ENCODE measurements at places on chromosomes 16 and 17.

- DNase-seq: peak; percentile 53
Measured at GRCh38 chr17:60305141-60305540, 86.8 kb downstream of the USP32 start.

DNA sequence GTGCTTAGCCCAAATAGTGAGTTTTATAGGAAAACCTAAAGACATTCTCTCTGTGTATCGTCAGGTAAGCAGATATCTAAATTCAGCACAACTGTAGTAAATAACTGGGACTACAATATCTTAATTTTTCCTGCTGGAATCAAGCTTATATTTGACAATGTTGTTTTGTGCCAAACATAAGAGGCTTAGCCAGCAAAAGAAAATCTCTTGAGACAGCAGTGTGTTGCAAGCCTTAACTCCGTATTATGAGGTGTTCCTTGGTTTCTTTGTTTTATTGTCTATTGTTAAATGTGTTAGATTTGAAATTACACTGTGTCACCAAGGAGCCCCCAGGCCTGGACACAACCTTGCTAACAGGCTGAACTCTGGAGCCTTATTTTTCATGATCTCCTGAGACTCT lies 1570.6 kb upstream of the GOT2 start:
- no peak for DNase-seq

GRCh38 chr16:85232369-85233142 lies 120.3 kb upstream of the CIBAR2 start:
- DNase-seq: no peak

GRCh38 chr16:66862023-66862520 lies 17.9 kb downstream of the CA7 start:
- DNase-seq: no peak

- no peak for DNase-seq
Measured at GRCh38 chr16:85607796-85608514, 5.2 kb upstream of the GSE1 start.

DNA sequence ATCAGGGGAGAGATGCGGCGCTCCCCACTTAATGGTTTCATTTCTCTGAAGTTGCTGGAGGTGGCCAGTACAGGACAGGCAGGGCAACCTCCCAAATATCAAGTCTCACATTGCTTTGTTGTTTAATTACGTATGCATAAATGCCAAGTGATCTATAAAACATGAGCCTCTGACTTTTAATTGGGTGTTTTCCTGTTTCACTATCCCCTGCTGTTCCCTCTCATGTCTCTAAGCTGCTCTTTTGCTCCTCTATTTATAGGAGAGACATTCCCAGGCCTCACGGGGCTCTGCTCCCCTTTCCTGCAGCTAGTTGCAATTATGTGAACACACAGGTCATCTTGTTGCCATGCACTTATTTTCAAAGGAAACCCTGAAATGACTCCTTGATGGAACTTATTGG lies 1173.5 kb upstream of the GOT2 start:
- no peak for DNase-seq

DNA sequence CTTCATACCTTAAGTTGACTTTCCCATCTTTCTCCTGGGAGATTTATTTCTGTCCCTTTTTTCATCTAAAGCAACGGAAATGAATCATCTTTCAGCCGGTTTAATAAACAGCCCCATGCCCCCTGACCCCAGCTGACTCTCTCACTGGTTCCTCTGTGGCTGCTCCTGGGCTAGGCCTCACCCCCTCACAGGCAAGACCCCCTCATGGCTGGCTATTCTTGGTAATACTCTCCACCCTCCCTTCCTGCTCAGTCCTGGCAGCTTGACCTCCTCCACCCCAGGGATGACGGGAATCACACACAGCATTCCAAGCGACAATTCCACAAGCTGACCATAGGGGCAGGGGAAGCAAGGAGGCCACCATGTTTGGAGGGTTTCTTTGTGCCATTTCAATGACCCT lies 1.5 kb upstream of the ADAP2 start:
- no peak for DNase-seq

GRCh38 chr17:36066365-36066985 lies 2.4 kb downstream of the CCL18 start:
- DNase-seq: no peak

DNA sequence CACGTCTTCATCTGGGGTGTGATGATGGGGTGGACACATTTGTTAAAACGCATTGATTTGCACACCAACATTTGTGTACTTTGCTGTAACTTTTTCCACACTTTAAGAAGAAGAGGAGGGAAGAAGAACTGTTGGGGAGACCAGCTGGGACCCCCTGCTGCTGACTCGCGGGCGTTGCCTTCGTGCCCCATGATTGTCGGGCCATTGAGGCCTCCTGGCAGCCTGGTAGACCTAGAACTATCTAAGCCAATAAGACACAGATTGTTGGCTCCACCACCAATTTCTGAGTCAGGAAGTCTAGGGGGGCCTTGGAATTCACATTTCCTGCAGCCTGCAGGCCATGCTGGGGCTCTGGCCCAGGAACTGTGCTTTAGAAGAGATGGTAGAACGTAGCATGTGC lies 105.5 kb downstream of the TNFRSF13B start:
- no peak for DNase-seq

DNA sequence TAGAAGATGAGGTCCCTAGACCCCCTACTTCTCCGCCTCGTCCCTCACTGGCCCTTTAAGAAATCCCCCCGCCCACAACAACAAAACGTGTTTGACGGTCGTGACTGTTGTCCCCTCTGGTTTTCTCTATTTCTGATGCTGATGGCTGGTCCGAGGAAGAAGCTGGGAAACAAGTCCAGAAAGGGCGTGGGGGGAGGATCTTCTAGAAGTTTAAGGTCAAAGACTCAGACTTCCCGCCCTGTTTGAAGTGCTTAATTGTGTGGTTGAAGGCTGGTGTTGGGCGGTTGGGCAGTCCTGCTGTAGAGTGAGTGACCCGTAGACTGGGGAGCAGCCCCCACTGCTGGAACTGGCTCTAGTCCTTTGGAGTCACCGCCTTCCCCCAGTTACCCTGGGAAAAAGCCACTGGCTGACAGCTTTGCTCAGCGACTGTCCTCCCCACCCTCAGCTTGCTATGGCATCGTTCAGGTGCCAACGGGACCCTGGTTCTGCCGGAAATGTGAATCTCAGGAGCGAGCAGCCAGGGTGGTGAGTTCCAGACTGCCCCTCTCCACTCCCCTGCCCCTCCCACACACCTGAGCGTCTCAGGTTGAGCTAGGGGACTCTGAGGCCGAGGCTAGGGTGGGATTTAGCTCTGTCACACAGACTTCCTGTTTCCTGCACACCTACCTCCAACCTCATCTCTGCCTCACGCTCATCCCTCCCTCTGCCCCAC lies 1.6 kb downstream of the MLLT6 start:
- DNase-seq: no peak

GRCh38 chr17:80029258-80029974 lies 6.3 kb downstream of the TBC1D16 start:
- DNase-seq: no peak

DNA sequence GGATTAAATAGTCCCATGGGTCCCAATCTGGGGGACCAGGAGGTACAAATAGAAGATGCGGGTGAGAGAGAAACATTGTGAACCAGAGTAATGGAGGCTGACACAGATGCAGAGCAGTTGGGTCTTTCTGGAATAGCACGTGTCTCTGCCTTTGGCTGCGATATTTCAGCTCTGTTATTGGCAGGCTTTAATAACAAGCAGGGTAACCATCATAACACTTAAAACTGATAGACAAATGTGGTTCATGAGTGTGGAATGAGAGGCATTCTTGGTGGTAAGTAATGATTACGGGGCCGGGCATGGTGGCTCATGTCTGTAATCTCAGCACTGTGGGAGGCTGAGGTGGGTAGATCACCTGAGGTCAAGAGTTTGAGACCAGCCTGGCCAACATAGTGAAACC lies 110.3 kb downstream of the SNX29 start:
- DNase-seq: no peak

GRCh38 chr16:17348042-17348783 lies 122.5 kb downstream of the XYLT1 start:
- no peak for DNase-seq

DNA sequence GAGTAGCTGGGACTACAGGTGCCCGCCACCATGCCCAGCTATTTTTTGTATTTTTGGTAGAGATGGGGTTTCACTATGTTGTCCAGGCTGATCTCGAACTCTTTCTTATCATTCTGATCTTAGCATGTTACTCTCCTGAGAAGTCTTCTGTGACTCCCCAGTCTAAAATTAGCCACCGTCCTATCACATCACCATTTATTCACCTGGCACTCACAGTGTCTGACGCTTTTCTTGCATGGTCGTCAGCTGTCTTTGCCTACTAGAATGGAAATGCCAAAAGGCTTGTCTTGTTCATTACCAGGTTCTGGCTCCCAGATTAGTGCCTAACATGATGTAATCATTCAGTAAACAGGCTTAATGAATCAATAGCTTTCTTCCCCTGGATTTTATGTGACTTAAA lies 23.8 kb downstream of the TOM1L1 start:
- no peak for DNase-seq

Measured in SIG-M5 (cell line).